NCI-H1092 treated with DMSO at 0.1 percent for 48 hours (cell line): ENCODE measurements at places on chromosomes 3 and 15.

DNA sequence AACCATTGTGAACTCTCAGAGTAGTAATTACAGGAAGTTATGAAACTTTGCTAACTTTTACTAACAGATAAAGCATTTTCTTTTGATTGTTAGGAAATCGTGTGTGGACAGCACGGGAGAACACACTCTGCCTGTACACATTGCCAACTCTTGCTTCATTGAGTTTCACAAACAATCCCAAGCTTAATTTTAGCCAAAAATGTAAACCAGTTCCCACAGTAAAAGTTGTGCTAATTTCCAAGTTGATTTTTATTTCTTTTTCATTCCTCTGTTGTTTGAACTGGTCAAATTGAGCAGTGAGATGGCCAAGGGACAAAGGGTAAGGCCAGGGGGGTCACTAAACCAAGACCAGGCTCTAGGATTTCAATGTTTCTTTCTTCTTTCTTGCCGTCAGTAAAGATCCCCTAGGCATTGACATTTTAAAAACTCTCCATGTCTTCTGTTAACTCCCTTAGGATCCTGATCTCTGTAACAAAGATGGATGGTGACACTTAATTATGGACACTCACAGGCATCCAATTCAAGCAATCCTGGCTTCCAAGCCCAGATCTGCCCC, 414.9 kb downstream of the RBMS3 start:
- DNase-seq = no peak

GRCh38 chr3:134795746-134796280, 753 bp downstream of the EPHB1 start:
- DNase-seq = peak; percentile 24

- DNase-seq = no peak
These were observed 7.3 kb upstream of the HEG1 start for GRCh38 chr3:125062904-125063618.

GRCh38 chr3:66457252-66457651, 43.6 kb downstream of the LRIG1 start:
- no peak for DNase-seq

GRCh38 chr15:68984586-68984985, 29.9 kb upstream of the NOX5 start:
- DNase-seq = no peak

DNA sequence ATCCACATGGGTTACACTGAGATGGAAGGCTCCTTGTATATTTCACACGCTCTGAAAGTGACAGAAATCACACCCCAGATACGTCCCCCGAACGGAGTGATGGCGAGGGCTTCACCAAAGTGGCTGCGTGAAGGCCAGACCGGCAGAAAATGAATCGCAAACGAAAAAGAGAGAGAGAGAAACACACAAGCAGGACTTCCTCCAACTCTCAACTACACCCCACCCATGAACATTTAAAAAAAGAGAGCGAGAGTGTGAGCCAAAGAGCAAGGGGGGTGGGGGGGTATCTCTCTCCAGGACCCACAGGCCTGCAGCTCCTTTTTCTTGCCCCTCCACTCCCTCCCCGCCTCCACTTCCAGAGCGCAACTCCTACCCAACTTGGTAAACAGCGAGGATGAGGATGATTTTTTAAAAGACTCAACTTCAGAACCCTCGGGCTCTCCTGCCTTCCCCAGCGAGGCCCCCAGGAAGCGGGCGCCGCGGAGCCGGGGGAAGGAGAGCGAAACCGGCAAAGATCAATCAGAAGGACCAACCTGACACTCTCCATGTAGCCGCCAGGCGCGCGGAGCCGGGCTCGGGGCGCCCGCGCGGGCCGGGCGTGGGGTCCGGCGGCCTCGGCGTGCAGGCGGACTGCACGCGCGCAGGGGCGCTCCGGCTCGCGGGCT, 519.1 kb downstream of the FOXP1 start:
- peak; percentile 40 for DNase-seq

DNA sequence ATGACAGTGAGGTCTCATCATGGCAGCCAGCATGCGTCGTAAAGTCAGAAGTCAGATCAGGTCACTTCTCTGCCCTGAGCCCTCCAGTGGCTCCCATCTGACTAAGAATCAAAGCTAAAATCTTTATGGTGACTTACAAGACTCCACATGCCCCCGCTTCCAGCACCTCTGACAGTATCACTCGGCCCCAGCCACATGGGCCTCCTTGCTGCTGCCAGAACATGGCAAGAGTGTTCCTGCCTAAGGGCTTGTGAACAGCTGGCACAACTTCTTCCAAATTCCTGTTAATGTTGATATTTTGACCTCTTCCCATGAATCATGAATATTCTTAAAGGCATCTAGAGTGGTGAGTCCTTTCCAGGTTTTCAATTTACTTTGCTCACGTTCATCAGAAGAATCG, 20.5 kb downstream of the POLR2M start:
- DNase-seq = no peak

DNA sequence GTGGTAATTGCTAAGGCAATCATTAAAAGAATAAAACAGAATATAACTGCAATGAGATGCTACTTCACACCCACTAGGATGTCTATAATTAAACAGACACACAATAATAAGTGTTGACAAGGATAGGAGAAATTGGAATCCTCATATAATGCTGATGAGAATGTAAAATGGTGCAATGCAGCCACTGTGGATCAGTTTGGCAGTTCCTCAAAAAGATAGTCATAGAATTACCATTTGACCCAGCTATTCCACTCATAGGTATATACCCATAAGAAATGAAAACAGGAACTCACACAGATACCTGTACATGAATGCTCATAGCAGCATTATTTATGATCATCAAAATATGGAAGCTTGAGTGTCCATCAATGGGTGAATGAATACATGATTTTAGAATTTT, 9.6 kb upstream of the RNF111 start:
- no peak for DNase-seq

DNA sequence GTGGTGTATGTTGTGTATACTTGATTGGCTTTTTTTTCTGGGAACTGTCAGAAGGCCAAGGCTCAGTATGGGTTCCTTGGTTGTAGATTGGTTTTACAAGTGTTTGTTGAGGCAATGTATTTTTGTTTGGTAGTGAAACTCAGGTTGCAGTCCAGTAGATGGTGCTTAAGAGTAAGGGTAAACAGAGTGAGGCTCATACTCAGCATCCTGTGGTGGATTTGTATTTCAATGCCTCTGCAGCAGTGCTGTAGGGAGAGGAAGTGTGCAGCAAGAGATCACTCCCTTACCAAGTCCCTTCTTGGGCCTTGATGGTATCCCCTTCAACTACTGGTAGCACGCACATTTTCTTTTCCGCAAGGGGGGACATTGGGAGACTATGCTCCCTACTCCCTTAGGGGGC, 428.5 kb upstream of the CNTN3 start:
- no peak for DNase-seq

DNA sequence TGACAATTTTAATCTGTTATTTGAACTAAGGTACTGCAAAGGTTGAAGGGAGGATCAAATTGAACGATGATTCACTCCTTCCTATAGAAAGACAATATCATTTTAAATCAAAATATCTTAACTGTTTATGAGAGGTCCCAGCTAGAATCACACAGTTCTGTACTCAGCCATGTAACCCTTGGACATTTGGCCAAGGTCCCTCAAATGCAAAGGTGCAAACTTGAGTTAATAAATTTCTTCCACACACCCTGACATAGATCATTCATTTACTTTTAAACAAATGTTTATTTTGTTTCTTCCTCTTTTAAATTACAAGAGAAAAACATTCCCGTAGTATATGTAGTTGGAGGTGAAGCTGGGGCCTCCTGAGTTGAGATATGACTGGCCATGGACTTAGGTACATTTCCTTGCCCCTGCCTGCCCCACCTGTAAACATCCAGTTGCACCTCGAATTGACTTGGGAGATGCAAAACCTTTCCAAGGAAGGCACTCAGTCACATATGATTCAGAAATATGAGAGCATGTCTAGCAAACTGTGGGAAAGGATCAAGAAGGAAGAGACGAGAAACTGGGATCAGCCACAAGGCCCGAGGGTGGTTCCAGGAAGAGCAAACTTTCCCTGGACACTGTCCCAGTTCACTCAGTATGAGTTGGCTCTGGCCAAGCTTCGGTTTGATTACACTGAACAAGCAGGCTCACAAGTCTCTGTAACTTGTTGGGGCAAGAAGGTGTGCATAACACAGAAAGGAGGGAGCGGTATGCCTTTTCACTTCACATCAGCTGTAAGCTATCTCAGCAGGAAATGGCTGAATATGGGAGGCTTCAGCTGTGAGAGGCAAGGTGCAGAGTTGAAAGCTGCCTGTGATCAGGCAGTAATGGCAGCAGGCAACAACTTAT, 6.7 kb downstream of the TNFSF10 start:
- no peak for DNase-seq

- no peak for DNase-seq
These were observed 207.2 kb upstream of the NAALADL2 start for GRCh38 chr3:174651951-174652350.

GRCh38 chr3:4343258-4343657, 40.1 kb downstream of the SETMAR start:
- no peak for DNase-seq

- DNase-seq = no peak
These were observed 193.9 kb downstream of the DTWD1 start for GRCh38 chr15:49814709-49815108.

DNA sequence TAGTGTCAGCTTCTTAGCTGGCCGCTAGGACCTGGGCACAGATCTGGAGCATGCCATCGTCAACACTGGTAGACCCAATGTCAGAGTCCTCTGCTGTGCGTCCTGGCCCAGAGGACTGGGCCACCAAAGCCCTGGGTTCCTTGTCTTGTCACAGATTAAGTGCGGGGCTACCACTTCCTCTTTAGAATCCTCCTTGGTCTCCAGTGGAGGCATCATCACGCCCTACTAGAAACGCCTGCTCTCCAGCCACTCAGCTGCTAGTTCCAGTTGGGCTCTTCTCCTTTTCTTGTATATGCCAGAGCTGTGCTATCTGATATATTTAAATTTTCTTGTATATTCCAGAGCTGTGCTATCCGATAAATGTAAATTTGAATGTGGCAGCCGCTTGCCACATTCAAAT, 11.2 kb downstream of the PPCDC start:
- DNase-seq = no peak

DNA sequence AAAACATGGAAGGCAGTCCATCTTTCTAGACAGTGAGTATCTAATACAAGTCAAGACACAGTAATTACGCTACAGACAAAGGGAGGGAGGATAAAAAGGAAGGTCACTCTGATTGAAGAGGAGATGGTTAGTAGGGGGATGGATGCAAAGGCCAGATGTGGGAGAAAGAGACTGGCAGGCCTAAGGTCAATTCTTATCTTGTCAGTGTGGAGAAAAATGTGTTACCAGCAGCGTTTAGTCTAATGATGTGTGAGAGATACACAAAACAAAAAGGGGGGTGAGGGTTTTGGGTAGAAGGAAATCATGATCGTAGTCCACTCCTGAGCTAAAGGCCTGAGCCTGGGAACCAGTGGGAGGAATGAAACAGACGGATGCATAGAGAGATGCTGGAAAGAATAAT, 46.7 kb downstream of the RFTN1 start:
- DNase-seq = no peak

- no peak for DNase-seq
These were observed 396.1 kb upstream of the ATP11B start for GRCh38 chr3:182397164-182397563.

DNA sequence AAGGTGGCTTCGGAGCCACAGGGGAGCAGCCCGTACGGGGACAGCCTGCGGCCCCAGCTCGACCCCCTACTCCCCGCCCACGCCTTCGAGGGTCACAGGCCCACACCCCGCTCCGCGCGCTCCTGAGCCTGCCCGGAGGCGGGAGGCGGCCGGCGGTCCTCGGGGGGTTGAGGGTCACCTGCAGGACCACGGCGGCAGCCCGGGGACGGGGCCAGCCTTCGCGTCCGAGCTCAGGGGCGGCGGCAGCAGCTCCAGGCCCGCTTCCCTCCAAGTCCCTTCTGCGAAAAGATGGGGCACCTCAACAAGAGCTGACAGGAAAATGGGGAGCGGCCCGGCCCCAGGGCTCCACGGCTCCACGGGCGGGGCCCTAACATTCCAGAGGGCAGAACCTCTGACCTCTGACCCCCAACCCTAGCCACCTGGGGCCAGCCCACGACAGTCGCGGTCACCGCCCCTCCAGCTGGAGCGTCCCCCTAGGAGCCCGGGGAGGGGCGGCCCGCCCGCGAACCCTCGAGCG, 428 bp downstream of the LYSMD4 start:
- no peak for DNase-seq

DNA sequence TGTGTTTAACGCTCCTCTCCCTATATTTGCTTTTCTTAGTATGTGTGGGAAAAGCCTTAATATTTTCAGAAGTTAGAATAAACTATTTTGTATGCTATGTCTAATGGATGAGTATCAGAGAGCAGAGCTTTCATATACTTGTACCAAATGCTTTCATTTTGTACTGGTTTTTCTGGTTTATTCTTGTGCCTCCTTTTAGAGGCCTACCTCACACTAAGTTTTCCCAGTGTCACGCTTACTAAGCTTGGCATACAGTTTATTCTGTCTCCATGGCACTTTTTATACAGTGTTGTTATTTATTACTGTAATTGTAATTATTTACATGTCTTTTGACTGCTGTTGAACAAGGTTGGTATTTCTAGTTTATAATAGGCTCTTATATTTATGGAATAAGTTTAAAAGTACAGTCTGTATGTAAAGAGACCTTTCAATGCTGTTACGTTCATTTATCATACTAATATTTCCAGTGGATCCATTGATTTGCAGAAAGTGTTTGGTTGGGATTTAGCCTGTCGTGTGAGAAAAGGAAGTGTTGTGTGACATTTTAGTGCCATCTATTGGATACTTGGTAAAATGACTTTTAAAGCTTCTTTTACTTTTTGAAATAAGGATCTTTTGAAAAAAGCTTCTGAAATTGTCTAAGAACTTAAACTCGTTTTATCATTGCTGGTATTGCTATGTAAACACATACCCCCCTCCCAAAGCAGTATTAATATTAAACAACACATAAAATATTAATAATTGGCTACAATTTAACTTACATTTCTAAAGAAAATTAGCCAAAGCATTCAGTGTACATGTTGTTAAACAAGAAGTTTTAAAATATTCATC, 5.2 kb upstream of the EBLN2 start:
- peak; percentile 36 for DNase-seq

DNA sequence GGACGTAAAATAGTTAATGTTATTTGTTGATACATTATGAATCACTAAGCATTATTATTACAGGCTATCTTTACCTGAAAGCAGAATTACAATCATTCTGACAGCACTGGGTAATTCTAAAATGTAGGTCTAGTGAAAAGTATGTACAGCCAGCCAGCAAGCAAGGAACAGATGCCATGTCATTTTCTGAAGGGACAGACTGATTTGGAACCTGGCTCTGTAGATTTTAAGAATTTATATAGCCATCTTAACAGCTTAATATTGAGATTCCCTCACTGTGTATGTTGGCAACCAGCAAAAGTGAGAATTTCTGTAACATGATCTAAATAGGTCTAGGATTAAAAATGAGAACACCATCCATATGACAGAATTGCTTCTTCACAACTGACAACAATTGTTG, 359.4 kb downstream of the ZIC4 start:
- DNase-seq = no peak

GRCh38 chr3:120416868-120417267, 33.9 kb downstream of the FSTL1 start:
- DNase-seq = no peak
